ENCODE measurements at places on chromosomes 16 and 17.

GRCh38 chr16:57568173-57568678, 25.8 kb downstream of the ADGRG5 start:
- no peak for DNase-seq

- DNase-seq: no peak
These were observed 2.0 kb downstream of the NPTX1 start for GRCh38 chr17:80474231-80474960.

DNA sequence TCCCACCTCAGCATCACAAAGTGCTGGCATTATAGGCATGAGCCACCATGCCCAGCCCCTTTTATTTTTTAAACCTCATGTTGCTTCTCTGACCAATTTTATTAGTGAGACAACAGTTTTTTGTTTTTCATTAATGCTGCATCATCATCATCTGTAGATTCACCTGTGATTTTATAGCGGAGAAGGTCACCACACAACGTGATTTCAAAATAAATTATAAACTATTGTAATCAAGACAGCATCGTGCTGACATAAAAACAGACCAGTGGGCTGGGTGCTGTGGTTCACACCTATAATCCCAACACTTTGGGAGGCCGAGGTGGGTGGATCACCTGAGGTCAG, 28.7 kb upstream of the METTL9 start:
- no peak for DNase-seq

DNA sequence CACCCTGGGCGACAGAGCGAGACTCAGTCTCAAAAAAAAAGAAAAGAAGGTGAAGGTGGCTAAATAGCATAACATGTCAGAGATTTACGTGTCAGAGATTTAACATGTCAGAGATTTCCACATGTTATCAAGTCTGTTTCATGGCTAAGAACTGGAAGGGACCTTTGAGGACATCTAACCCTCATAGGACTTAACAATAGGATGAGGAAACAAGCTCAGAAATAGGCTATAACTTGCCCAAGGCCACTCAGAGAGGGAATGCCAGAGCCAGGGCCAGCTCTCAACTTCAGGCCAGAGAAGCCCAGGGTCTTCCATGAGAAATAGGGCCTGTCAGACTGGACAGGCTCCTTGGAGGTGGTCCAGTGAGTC, 26.8 kb upstream of the ZNF629 start:
- no peak for DNase-seq

DNA sequence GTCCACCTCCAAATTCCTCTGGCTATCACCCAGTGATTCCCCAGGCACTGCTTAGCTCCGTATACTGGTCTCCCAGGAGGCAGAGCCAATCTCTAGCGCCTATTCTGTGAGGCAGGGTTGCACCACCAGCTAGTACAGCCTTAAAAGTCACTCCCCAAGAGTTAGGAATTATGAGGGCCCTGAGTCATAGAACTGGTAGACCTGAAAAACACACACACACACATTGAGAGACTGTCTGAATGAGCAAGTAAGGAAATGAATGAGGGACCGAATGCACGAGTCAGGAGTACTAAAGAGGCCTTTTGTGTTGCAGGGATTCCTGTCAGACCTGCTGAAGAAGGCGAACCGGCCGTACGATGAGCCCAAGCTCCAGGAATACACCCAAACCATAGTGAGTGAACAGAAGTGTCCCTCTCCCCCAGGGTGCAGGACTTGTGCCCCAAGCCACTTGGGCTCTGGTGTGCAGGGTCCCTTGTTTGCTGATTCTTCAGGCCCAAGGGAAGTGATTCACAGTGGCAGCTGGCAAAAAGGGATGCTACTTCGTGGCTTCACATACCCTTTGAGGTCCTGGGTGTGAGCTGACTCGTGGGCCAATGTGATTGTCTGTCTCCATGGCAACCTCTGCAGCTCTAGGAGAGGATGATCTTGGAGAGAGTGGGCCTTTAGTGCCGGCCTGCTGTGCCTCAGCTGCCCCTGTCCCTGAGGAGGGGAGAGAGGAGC, 24.7 kb downstream of the CALB2 start:
- DNase-seq: no peak

GRCh38 chr16:56980792-56981724, 8.3 kb upstream of the NLRC5 start:
- DNase-seq: no peak
